Neural crest cell (in vitro differentiated cells): ENCODE measurements at places on chromosomes 3 and 15.

DNA sequence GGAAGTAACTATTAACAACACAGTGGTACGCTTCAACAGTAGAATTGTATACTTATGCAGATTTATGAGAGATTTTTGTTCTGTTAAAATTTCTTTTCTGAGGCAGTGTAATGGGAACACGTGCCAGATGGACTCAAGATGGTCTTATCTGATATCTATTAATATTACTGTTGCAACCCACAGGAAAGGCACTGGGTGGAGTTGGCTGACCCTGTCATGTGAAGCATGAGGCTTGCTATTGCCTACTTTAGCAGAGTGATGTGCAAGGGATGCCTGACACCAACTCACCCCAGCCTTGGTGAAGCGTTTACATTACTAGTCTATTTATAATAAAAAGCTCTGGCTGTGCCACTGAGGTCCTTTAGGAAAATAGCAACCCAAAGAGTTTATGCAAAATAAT is 19.8 kb upstream of the ARNT2 start:
- DNase-seq, result no peak

GRCh38 chr15:64731805-64732151 is 43.6 kb downstream of the RBPMS2 start:
- no peak for DNase-seq

DNA sequence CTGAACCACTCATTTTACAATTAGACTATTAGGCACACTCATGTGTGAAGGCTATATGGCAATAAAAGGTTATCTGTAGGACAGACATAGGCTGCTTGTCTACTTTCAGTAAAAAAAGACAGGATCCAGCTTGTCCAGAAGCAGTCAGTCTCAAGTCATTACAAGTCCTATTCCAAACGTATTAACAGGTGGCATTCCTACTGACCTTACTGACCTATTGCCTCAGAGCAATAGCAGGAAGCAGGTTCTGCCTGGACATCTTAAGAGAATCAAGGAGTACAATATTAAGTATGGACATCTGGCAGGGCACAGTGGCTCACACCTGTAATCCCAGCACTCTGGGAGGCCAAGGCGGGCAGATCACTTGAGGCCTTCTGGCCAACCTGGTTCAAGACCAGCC is 7.0 kb downstream of the CMTM6 start:
- DNase-seq, result no peak

DNA sequence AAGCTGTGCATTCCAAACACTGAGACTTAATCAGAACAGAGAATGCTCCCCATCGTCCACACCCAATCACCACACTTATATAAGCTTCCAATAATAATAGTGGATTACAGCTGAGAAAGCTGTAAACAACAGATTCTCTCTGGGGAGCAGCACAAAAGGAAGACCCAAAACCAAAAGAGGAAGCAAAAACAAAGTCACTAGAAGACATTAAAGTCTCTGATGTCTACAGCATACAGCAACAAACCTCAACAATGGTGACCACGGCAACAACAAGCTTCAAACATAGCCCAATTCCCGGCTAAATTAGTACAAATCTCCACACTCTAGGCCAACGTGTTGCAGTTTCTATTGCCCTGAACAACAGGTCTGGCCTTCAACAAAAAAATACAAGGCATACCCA is 37.7 kb downstream of the ZDHHC23 start:
- DNase-seq, result no peak

DNA sequence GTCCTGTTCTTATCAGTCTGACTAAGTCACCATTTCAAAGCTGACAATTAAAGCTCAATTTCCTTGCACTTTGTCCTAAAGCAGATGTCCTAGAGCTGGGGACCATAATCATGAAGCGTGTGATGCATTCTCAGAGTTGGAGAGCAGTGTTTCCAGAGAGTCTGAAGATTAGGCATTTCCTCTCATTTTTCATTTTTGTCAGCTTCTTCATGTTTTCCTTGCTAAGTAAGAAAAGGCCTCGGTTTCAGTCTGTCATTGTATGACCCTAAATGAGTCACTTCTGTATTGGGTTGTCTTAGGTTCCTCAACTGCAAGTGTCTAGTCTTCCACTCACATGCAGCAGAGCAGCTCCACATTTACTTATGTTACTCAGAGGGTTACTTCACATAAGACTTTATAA is 257.2 kb upstream of the TPRG1 start:
- no peak for DNase-seq

DNA sequence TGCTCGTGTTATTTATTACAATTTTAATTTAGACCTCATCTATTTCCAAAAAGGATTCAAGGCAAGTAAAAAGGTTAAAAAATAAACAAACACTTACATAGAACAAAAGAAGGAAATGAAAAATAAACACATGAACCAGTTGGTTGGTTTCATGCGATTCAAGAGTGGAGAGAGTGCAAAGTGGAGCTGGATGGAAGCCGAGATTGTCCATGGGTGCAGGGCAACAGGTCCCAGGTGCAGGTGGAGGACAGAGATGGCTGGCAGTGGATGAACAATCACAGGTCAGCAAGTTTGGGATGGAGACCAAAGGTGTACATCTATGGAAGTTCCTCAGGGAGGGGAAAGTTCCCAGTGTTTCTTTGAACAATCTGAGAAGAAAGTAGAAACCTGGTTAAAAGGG is 11.6 kb upstream of the SEMA5B start:
- no peak for DNase-seq

GRCh38 chr15:62068071-62068809 is 1.5 kb downstream of the C2CD4A start:
- DNase-seq, result peak; percentile 41

- DNase-seq, result no peak
Observed at GRCh38 chr3:20080956-20081554, 40.8 kb downstream of the KAT2B start.

GRCh38 chr3:23244324-23245041 is 41.4 kb downstream of the UBE2E2 start:
- DNase-seq, result no peak

DNA sequence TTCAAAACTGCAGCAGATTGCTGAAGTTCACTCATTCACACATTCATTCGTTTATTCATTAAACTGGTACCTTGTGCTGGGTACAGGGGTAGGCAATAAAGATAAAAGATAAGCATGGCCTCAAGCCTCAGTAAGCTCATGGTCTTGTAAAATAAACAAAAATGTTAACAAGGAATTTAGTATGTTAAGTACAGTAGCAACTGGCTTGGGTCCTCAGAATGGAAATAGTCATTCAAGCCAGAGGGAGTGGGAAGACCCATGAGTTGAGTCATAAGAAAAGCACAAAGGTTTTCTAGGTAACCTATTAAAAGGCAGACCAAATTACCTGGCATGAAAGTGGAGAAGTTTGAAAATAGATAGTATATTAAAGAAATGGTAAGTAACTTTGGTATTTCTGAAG is 163.3 kb downstream of the CDIN1 start:
- no peak for DNase-seq

DNA sequence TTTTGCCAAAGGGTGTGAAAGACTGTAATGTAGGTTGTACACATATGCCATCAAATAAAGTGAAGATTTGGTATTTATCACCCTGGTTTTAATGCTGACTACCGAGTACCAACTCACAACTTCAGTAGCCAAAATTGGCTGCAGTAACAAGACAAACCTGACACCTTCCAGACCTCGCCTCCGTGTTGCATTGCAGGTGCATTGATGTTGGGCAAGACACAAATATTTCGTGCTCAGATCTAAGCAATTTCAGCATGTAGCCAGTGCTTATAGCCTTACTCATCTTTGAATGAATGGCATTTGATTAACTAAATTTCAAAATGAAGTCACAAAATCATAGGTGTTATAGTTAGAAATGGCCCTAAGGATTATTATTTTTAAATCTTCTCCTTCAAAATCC is 400.2 kb downstream of the SOX2 start:
- no peak for DNase-seq

- DNase-seq, result no peak
Observed at GRCh38 chr3:49493901-49494300, 23.8 kb downstream of the DAG1 start.

DNA sequence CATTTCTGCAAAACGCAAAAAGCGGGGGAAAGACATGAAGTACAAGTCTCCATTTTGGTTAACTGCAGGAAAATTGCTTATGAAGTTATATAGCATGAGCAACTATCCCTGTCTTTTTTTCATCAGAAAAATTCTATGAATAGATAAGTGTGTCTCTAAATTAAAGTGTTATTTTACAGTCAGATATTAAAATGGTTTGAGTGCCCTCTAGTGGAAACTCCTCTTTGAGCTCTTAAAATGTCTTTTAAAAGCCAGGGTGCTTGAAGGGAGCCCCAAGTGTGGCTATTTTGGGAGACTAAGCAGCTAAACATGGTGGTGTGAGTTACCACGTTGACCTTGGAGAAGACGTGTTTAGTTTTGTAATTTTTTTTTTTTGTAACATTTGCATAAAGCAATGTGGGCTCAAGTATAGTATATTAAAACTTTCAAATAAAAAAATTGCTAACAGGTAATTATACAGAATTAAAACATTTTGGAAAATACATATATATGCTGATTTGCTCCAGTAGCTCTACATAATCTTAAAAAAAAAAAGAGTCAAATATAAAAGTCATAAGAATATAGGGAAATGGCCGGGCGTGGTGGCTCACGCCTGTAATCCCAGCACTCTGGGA is 77.2 kb downstream of the PPP2R3A start:
- DNase-seq, result no peak

DNA sequence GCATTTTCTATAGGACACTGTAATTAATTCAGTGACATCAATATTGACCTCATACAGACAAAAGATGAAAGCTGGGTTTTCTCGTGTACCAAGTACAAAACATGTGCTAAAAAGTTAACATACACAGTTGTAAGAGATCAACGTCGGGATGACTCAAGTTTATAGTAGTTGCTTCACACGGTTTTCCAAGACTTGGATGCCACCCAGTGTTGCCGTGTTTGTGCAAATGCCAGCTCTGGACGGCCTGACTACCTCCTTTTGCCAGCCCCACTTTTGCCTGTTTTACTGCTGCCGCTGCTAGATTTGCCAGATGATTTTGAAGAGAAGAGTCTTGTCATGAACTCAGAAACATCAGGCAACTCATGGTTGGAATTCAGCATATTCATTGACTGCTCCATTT is 17.6 kb downstream of the EMC7 start:
- DNase-seq, result no peak

DNA sequence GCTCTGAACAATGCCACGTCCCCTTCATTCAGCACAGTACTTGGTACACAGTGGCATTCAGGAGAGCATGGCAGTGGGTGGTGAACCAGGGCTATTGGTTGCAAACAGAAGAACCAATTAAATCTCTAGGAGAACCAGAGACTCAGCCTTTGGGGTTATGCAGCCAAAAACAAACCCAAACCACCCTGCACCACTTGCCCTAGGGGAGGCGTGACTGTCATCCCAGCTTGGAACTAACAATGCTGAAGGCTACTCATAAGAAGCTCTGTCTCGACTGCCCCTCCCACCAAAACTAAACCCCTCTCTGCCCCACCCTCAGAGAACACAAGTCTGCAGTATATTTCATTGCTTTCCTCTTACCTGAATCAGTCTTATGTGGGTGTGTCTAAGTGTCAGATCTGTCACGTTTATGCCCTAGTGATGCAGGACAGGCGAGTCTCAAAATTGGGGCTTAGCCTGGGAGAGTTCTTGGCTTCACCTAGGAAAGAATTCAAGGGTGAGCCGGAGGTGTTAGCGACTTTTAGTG is 15.2 kb upstream of the KLHL40 start:
- no peak for DNase-seq

- no peak for DNase-seq
Observed at GRCh38 chr3:47377186-47377585, 3.6 kb upstream of the PTPN23 start.
